ENCODE measurements at places on chromosomes 3 and 15.

GRCh38 chr3:53426918-53427317 is 67.5 kb upstream of the CACNA1D start:
- DNase-seq = no peak

DNA sequence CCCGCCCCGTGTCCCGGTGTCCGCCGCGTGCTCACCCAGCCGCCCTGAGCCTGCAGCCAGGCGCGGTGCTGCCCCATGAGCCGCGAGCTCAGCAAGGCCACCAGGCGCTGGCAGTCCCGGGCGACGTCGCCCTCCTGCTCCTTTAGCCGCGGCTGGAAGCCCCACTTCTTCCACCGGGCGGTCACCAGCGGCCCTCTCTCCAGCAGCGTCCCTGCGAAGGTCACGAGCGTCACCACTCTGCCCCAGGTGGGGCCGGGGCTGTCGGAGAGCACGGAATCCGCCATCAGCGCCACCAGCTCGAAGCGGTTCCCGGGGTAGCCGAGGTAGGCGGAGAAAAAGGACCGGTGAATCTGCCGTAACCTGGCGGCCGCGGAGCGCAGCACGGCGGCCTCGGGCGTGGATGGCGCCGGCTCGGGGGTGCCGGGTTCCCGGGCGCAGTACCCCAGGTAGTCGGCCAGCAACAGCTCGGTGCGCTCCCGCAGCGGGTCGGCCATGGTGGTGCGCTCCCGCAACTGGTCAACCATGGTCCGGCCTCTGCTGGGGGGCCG is 298 bp downstream of the BCL2L10 start:
- peak; percentile 22 for DNase-seq

DNA sequence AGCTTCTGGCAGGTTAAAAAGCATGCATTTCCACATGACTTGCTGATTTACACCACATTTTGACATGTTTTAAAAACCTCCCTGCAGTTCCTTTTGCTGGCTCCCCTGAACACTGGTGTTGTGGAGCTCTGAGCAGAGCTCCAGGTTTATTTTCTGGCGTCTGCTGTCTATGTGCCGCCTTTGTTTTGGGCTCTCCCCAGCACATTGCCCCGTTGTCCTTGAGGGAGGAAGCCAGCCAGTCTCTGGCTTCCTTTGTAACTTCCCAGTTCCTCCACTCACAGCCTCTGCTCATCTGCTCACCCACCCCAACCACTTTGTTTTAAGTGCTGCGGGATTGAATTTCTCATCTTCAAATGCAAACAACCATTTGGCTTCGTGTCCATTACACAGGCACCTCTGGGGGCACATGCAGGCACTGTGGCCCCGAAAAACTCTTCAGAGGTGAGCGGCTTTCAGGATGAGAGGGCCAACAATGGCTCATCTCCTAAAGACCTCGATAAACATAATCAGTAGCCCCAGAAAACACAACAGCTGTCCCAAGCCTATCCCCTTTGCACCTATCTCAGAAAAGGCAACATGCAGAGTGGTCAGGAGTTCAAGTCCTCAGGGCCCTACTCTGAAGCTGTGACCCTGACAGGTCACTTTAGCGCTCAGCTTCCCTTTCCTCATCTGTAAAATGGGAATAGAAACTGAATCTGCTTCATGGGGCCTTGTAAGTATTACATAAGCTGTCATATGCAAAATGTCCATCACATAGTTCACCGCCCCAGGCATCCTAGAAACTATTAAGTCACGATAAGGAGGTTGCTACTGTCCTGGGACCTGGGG is 1.3 kb upstream of the MEF2A start:
- DNase-seq = no peak

DNA sequence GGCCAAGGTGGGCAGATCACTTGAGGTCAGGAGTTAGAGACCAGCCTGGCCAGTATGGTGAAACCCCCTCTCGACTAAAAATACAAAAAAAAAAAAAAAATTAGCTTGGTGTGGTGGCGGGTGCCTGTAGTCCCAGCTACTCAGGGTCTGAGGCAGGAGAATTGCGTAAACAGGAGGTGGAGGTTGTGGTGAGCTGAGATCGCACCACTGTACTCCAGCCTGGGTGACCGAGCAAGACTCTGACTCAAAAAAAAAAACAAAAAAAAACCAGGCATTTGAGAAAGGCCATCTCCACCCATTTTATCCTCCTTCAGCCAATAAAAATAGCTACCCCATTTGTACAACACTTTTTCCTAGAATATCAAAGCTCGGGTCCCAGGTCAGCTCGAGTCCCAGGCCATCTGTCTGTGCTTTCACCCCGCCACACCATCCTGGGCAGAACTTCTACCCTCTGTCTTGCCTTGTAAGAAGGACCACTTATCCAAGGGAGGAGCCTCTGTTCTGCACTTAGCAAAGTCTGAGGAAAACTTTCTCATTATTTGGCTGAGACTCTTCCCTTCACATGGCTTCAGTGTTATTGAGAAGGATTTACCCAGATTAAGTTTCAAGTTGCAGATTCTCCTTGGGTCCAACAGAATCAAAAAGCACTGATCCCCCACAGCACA is 99.1 kb downstream of the MESD start:
- no peak for DNase-seq

DNA sequence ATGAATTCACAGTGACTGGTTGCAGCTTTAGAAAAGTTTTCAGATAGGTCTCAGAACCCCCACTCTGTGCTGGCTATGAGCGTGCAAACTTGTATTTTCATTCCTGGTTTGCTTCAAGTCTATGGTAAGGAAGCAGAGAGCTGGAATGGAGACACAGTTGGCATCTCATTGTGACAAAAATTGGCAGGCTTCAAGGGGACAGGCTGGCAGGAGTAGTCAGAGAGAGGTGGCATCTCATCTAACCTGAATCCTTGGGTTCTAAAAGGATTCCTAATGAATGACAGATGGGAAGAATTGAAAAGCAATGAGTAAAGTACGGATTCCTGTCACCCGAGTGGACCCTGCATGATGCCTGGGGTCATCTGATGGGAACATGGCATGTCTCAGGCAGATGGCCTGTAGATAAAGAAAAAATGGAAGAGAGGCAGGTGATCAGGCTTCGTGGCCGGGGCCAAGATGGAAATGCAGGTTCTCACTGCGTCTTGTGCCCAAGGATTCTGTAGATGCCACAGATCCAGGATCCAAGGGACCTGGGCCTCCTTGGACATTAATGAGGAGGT is 89.4 kb upstream of the ABHD17C start:
- no peak for DNase-seq

GRCh38 chr3:57127891-57128518 is 37.1 kb downstream of the IL17RD start:
- DNase-seq = no peak

- no peak for DNase-seq
Observed at GRCh38 chr15:59685737-59686297, 3.3 kb downstream of the BNIP2 start.

DNA sequence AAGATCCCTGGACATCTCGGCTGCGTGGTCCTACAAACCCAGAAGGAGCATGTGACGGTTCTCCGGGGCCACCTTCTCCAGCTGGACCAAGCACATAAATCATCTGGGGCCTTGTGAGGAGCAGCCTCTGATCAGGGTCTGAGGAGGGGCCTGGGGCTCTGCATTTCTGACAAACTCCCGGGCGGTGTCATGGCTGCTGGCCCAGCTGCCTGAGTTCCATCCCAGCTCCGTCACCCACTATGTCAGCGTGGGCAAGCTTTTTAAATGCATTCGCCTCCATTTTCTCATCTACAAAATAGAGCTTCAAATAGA is 126.3 kb upstream of the MEF2A start:
- DNase-seq = no peak

GRCh38 chr15:60423537-60423936 is 25.8 kb upstream of the ANXA2 start:
- DNase-seq = no peak

DNA sequence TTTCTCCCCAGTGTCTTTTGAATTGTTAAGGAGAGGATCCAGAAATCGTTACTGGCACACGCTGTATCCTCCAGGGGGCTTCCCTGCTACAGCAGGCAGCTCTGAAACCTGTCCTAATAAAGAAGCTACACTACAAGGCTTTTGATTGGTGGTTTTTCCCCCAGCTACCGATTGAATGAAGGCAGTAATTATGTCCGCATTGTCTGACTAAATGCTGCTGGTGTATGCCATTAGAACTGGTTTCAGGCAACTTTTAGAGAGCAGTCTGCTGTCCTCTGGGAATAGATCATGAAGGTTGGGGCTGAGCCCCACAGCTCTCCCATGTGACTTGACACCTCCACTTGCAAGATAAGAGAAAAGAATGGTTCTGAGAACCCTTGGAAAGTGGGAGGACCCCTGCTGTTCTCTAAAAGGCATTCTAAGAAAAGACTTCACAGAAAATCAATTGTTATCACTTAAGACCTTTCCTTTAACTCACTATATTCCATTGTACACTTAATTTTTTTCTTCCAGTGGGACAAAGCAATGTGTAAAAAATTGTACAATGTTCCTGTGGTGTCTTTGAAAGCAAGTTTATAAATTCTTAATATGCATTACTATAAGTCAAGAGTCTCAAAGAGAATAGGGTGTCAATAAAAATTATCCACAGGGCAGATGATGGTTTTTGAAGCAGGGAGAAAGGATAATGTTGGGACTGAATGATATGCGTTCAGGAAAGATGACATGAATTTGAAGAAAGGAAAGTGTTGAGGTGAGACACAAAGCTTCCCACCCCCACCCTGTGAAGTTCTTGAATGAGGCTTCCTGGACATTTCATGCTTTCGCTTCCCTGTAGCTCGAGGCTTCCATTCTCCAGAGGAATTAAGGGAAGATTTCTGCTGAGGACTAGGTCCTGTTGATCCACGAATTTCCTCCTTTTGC is 53.0 kb upstream of the DAZL start:
- DNase-seq = no peak

- DNase-seq = no peak
Observed at GRCh38 chr15:34753236-34753894, 1.4 kb downstream of the GJD2 start.

- DNase-seq = no peak
Observed at GRCh38 chr15:62799919-62800318, 242.6 kb upstream of the TPM1 start.

GRCh38 chr3:189726277-189726676 is 95.1 kb downstream of the TP63 start:
- no peak for DNase-seq

GRCh38 chr15:94912760-94913159 is 681.4 kb downstream of the MCTP2 start:
- DNase-seq = no peak

- no peak for DNase-seq
Observed at GRCh38 chr3:149881879-149882278, 68.9 kb downstream of the RNF13 start.

DNA sequence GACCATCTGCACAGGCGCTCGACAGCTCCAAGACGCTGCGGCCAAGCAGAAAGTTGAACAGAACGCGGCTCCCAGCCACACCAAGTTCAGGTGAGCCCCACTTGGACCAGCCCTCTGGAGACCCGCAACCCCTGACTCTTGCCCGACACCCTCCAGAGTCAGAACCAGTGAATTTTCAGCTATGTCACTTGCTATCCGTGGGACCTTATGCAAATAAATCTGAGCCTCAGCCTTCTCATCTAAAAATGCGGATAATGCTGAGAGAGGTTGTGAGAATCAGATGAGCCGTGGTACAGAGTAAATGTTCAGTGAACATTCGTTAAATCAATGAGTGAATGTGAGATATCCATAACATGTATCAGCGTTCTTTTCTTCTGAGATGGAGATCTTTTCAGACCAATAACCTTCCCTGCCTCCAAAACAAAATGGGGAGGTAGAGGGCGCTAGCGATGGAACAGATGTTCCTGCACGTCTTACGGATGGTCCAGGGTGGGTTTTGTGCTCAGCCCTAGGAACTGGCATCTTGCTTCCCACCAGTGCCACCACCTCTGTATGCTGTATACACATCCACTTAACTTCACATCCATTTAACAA is 524 bp downstream of the MRPS11 start:
- DNase-seq = no peak

DNA sequence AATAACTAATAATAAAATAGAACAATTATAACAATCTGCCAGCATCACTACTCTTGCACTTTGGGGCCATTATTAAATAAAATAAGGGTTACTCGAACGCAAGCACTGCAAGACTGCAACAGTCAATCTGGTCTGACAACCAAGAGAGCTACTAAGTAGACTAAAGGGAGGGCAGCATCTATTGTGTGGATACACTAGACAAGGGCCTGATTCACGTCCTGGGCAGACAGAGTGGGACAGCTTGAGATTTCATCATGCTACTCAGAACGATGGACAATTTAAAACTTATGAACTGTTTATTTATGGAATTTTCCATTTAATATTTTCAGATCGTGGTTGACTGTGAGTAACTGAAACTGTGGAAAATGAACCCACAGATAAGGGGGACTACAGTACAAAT is 39.5 kb downstream of the TNIK start:
- DNase-seq = no peak

DNA sequence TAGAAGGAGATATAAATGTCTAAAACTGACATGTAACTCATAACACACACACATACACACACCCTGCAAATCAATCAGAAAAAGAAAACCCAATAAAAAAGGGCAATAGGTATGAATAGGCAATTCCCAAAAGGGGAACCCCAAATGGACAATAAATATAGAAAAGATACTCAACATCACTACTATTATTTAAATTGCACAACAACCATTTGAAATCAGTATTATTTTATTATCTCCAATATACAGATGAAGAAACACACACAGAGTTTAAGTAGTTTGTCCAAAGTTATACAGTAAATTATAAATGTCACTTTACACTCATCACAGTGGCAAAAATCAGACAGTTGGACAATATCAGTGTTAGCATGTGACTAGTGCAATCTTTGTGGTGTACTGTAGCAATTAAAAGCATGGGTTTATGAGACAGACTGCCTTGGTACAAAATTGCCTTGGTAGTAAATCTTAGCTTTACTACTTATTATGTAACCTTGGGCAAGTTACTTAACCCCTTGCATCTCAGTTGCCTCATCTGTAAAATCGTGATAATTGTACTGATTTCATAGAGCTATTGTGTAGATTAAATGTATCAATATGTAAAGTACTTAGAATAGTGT is 3.4 kb upstream of the FSTL1 start:
- DNase-seq = no peak

- DNase-seq = no peak
Observed at GRCh38 chr3:117059956-117060270, 350.3 kb downstream of the TUSC7 start.

- DNase-seq = no peak
Observed at GRCh38 chr3:59285560-59285959, 235.7 kb upstream of the CFAP20DC start.

DNA sequence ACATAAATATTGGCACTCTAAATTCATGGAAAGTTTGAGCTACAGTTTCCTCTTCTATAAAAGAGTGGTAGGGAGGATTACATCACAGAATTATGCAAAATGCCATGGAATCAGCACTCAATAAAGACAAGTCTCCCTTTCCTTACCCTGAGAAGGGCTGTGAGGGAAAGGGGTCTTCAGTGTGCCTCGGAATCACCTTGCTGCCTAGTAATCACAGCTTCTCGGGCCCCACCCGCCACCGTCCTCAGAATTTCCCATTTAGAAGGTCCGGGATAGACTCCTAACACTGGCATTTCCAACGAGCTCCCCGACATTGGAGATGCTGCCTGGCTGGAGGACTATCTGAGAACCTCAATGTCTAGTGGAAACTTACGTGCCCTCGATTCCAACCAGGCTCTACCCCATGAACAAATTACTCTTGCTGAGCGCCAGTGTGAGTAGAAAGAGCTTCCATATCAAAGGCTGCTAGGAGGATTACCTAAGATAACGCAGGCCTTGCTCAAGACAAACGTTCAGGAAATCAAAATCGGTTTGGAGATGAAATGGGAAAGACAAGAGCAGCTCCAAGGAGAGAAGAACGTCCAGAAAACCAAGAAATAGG is 92.1 kb upstream of the CHD2 start:
- DNase-seq = no peak
